Activated CD4-positive, alpha-beta T cell treated with anti-CD3 and anti-CD28 coated beads for 1 hour (primary cell): ENCODE measurements at places on chromosomes 4 and X.

- DNase-seq: no peak
Observed at GRCh38 chr4:163665521-163666331, 171.2 kb downstream of the TMA16 start.

GRCh38 chrX:138018145-138018799 is 452.3 kb downstream of the ZIC3 start:
- DNase-seq: no peak

DNA sequence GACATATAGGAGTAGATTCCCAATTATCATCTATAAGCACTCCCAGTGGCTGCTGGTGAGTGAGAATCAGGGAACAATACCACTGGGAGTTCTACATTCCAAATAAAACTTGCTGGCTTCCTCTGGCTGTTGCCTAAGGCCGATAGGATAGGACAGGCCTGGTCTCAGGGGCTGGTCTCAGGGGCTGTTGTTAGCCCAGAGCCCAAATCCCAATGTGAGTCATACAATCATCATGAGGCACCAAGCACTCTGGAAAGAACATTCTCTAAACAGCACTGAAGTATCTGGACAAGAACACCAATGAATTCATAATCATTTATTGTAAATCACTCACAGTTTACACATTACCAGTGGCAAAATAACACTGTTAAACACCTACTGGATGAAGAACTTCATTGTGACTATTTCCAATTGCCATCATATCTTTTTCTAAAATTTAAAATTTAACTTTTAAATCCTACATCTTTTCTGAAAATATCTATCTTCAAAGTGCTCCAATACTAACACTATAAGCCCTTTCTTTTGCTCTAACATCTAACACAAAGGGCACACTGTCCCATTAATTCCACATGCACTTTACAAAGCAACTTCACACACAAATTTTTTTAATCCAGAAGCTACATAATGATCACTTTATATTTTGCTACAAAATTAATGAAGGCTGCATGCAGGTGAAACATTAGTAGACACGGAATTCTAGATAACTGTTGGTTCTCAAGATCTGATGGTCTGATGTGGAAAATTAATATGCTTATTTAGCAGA is 67.6 kb upstream of the TMEM150C start:
- no peak for DNase-seq

DNA sequence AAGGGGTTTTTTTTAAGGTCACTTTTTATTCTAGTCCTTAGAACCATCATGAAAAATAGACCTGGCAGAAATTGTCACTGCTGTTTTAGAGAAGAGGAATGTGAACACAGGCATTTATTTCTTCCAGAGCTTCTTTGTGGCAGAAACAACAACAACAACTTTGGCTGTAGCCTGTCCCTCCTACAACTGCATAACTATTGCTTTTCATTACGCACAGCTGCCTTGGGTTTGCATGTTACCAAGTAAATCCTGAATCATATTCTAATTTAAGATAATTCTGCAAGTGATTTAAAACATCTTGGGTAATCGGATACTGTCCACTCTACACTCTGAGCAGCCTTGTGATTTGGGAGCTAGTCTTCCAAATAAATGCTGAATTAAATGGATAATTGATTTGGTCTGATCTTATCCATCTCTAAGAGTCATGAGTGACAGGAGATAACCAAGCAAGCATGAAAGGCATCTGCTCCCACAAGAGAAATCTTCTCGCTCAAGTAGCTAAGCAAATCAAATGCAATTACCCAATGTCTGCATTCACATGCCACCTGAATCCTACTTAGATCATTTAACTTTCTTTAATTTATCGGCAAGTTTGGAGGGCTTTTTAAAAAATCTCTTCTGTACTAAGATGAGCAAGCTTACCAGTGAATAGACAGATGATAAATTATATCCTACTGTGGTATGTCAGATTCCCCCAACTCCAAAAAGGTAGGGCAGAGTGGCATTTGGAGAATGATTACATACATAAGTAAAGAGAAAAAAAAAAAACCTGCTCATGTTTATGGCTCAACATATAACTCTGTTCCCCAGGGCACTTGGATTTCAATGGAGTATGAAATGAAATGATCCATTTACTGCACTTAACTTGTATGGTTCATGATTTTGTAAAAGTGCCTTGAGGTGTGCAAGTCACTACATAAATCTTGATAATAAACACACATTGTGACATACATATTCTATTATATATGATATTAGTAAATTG is 73.6 kb downstream of the EGF start:
- DNase-seq: no peak

DNA sequence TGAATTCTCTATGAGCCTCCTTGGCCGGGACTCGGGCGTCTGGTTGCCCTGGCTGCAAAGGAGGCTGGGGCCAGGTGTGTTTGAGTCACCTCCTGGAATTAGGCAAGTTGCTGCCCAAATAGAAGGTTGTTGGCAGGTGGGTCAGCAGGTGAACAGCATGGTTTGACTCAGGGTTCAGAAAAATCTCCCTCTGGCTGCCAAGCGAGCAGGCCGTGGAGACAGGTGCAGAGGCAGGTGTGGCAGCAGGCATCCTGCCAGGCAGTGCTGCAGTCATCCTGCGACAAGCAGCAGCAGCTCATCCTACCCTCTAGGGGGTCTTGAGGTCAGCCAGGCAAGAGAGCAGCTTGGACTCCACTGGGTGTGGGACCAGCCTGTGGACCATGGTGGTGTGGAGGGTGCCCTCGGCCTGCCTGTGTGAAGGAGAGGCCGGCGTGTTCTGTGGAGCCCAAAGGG is 8.2 kb downstream of the MSANTD1 start:
- no peak for DNase-seq

DNA sequence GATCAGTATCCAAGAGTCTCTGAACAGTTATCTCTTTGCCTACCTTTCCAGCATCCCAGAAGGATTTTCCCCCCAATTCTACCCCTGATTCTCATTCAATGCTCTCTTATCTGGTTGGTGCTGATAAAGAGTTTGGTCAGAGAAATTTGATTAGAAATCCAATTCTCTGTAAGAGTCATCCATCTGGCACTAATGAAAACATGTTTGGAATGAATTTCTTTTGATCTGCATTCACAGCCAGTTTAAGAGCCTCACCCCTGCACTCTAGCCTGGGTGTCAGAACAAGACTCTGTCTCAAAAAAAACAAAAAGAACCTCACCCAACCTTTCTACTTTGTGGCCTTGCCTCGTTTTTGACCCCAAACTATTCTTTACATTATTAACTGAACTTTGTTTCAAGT is 122.1 kb downstream of the MANBA start:
- DNase-seq: no peak

DNA sequence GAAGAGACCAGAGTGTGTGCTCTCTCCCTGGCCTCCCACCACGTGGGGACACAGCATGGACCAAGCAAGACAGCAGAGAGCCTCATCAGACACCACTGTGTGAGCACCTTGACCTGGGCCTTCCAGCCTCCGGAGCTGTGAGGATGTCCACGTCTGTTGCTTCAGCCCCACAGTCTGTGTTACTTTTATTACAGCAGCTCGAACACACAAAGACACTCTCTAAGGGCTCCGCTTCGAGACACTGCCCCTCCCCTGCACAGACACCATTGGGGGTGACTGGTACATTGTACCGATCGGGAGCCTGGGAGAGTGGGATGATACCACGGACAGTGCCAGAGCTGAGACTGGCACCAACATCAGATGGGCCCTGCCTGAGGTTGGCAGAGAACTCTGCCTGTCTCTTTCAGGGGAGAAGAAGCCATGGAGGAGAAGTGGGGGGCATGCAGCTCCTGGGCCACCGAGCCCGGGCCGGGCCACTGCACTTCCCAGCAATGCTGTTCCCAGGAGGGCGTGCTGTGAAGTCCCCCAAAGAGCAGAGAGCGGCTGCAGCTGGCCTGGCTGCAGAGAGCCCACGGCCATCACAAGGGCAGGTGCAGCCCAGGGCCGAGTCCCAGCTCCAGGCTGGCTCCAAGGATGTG is 48.1 kb upstream of the HMX1 start:
- no peak for DNase-seq

- no peak for DNase-seq
Observed at GRCh38 chr4:84875636-84876371, 90.7 kb downstream of the WDFY3 start.
